Activated naive CD4-positive, alpha-beta T cell treated with anti-CD3 and anti-CD28 coated beads, Interleukin-2, amount 50 U/mL, for 72 hours (primary cell): ENCODE measurements at places on chromosomes 7 and 10. TPM values are rescaled to one million over a fixed set of nuclear protein-coding genes. Genes with fewer than 3 reads are reported as not detected.

FAM221A gene
- total RNA-seq, result 19.7 TPM

TFR2 gene
- 19.1 TPM for total RNA-seq

THSD7A gene
- total RNA-seq, result not detected

APBB1IP gene
- total RNA-seq, result 31.1 TPM

LIPA gene
- total RNA-seq, result 24.1 TPM

COL13A1 gene
- not detected for total RNA-seq

OR2A42 gene
- not detected for total RNA-seq

GATA3 gene
- total RNA-seq, result 5.7 TPM

HECW1 gene
- total RNA-seq, result not detected

HOXA6 gene
- 0.31 TPM for total RNA-seq

CPVL gene
- not detected for total RNA-seq

PAPOLB gene
- not detected for total RNA-seq

CCDC3 gene
- not detected for total RNA-seq
